ENCODE measurements at places on chromosomes 4 and X.
A peak's percentile ranks its signal among the peaks of the same experiment; 100 is the strongest.

- H3K27ac ChIP-seq, result no peak overlapping the region
- no peaks in the 10 kb centered on the region for H3K27me3 ChIP-seq
Measured at GRCh38 chr4:102663073-102663472, 97.7 kb downstream of the MANBA start.

GRCh38 chr4:21780148-21780547, 168.4 kb downstream of the KCNIP4 start:
- no peaks in the 10 kb centered on the region for H3K36me3 ChIP-seq
- H3K4me1 ChIP-seq, result no peaks in the 10 kb centered on the region
- H3K27ac ChIP-seq, result no peak overlapping the region

DNA sequence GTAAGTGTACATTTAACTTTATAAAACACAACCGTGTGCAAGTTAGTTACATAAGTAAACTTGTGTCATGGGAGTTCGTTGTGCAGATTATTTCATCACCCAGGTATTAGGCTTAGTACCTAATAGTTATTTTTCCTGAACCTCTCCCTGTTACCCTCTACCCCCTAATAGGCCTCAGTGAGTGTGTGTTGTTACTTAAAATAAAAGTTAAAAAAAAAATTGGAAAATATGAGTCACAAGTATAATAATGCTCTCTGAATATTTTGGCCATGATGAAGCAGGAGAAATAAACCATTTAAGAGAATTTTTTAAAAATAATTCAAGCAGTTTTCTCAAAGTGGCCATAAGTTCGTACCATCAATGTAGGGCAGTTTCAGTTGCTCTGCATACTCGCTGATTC, 105.1 kb upstream of the GRID2 start:
- H3K4me1 ChIP-seq, result no peaks in the 10 kb centered on the region
- no peak for DNase-seq
- no peaks in the 10 kb centered on the region for H3K36me3 ChIP-seq
- H3K4me3 ChIP-seq, result no peak overlapping the region

- no peak for DNase-seq
- H3K27ac ChIP-seq, result no peak overlapping the region
- peaks cover 3% of the 10 kb centered on the region for H3K27me3 ChIP-seq
- no peaks in the 10 kb centered on the region for H3K4me1 ChIP-seq
- no peaks in the 10 kb centered on the region for H3K36me3 ChIP-seq
Measured at GRCh38 chrX:17053502-17053901, 107.0 kb downstream of the REPS2 start.

- H3K27me3 ChIP-seq, result no peaks in the 10 kb centered on the region
- peaks cover 92% of the 10 kb centered on the region for H3K36me3 ChIP-seq
- H3K27ac ChIP-seq, result no peak overlapping the region
Measured at GRCh38 chr4:184422378-184422777, 52.0 kb downstream of the IRF2 start.

DNA sequence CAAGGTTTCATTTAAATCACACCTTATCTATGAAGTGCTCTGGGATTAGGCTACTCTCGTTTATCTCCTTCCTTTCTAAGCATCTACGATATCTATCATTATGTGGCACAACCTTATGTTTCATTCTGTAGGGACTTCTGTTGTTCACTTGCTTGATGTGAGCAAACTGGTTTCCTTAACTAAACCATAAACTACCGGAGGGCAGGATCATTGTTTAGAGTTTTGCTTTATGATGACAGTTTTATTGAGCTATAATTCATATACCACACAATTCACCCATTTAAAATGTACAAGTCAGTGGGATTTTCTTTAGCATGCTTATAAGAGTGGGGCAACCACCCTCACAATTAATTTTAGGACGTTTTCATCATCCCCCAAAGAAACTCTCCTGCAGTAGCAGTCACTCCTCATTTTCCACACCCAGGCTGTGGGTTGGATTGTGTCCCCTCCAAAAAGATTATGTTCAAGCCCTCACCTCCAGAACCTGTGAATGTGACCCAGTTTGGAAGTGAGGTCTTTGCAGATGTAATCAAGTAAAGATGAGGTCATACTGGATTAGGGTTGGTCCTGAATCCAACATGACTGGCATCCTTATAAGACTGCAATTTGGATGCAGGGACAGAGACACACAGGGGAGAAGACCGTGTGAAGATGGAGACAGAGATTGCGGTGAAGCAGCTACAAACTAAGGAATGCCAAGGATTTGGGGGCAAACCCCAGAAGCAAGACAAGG, 42.1 kb upstream of the SH3RF1 start:
- no peak overlapping the region for H3K4me3 ChIP-seq
- no peaks in the 10 kb centered on the region for H3K4me1 ChIP-seq
- no peak overlapping the region for H3K27ac ChIP-seq
- DNase-seq, result no peak
- H3K27me3 ChIP-seq, result peaks cover 5% of the 10 kb centered on the region

DNA sequence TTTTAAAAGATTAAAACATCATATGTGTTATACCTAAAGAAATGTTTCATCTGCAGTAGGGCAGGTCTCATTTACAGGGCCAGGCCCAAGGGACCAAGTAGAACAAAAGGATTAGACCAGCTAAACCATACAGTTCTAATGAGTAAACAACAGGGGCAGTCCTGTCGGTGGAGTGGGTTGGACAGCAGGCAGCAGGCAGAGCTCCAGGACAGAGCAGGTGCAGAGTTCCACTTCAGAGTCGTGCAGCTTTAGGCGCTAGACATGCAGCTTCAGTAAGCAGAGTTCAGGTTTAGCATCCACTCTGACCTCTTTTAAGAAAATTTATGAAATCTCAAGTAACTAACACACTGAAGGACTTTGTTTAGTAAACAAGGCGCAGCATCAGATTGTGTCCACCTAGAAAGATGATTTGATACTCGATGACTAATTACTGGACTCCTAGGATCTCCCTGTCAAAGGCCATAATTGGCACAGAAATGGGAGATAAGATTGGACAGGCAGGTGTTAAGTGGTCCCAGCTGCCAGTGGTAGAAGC, 487.7 kb upstream of the INTU start:
- H3K4me3 ChIP-seq, result no peak overlapping the region
- H3K4me1 ChIP-seq, result no peaks in the 10 kb centered on the region
- DNase-seq, result no peak
- H3K36me3 ChIP-seq, result no peaks in the 10 kb centered on the region
- no peak overlapping the region for H3K27ac ChIP-seq
- H3K27me3 ChIP-seq, result no peaks in the 10 kb centered on the region

- no peak overlapping the region for H3K27ac ChIP-seq
- no peaks in the 10 kb centered on the region for H3K36me3 ChIP-seq
- no peak overlapping the region for H3K4me3 ChIP-seq
- H3K4me1 ChIP-seq, result no peaks in the 10 kb centered on the region
- DNase-seq, result no peak
- no peaks in the 10 kb centered on the region for H3K27me3 ChIP-seq
Measured at GRCh38 chrX:8345473-8345872, 119.2 kb upstream of the VCX3B start.

DNA sequence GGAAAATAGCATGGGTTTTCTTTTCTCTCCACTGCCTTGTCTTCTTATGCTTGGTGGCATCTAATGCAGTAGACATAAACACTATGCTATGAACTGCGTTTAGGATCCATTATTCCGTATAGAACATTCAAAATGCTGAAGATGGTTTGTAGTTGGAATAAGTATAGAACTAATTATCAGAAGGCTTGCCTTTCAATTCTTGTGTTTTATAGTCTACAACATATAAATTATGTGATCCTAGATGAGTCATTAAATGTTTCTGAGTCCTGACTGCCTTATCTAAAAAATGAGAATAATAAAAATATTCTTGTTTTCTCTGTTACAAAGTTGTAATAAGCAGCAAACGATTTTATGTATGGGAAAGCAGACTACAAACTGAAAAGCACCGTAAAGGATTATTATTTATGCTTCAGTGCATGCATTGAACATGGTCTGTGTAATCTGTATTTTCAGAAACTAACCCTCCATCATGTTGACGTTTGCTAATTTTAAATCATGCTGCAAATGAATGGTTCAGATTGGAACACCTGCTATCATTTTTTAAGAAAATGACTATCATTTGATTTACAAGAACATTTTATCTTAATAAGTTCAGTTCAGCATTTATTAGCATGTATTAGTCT, 335.9 kb upstream of the AADAT start:
- no peaks in the 10 kb centered on the region for H3K27me3 ChIP-seq

DNA sequence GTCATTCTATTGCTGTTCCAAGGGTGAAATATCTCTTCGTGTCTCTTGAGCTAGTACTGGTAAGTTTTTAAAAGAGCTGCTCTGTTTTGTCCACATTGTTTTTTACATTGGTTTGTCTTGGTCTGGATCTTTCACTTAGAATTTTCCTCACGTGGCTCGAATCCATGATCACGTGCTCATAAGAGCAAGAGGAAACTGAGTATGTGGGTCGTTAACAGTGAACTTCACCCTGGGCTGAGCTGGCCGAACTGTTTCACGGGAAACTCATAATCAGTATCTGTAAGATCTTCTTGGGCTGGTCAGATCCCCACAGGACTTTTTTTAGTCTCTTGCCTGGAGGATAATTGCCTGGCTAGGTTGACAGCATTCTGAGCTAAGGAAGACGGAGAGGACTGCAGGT, 77.8 kb upstream of the HELT start:
- no peaks in the 10 kb centered on the region for H3K36me3 ChIP-seq
- DNase-seq, result no peak
- no peak overlapping the region for H3K27ac ChIP-seq

- no peak overlapping the region for H3K27ac ChIP-seq
- DNase-seq, result no peak
- no peaks in the 10 kb centered on the region for H3K4me1 ChIP-seq
Measured at GRCh38 chr4:181684310-181684709, 558.9 kb upstream of the TENM3 start.

DNA sequence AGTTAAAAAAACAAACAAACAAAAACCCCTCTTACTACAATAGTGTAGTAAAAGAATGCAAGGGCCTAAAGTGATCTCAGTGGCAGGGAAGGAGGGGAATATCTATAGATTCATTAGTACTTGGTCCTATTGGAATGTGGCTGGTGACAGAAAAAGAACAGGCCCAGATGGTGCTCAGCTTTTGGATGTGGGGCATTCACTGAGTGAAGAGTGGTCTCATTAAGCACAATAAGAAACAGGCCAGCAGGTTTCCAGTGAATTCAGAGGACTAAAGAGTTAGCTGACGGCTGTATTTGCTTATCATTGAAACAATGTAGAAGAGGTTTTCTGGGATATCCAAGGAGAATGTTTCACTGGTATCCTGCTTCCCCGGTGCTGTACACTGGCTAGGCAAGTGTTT, 243.8 kb upstream of the HHIP start:
- H3K4me1 ChIP-seq, result no peaks in the 10 kb centered on the region
- H3K27me3 ChIP-seq, result no peaks in the 10 kb centered on the region
- H3K36me3 ChIP-seq, result no peaks in the 10 kb centered on the region

GRCh38 chr4:145843148-145843547, 95.5 kb downstream of the ZNF827 start:
- H3K4me3 ChIP-seq, result no peak overlapping the region
- H3K4me1 ChIP-seq, result peaks cover 23% of the 10 kb centered on the region
- H3K27ac ChIP-seq, result no peak overlapping the region
- no peaks in the 10 kb centered on the region for H3K27me3 ChIP-seq
- no peak for DNase-seq

DNA sequence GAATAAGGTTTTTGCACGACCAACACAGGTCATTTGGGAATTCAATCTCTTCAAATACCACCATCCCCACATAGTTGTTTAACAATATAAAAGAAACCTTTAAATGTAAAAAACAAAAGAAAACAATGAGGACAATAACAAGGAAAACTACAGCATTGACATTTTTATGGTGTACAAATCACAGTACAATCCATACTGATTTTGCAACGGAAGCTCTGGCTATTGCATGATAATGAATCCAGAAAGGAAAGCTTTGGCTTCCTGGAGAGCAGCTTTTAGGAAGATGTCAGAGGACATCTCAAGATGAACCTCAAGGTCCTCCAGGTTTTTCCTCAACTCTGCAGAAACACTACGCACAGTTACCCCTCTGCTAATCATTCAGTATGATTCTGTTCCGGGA, 111.5 kb upstream of the MYOZ2 start:
- DNase-seq, result no peak
- no peak overlapping the region for H3K4me3 ChIP-seq
- no peaks in the 10 kb centered on the region for H3K4me1 ChIP-seq
- H3K36me3 ChIP-seq, result no peaks in the 10 kb centered on the region
- H3K27ac ChIP-seq, result no peak overlapping the region

GRCh38 chrX:1164322-1165288, 47.8 kb downstream of the CRLF2 start:
- peaks cover 30% of the 10 kb centered on the region for H3K27me3 ChIP-seq
- H3K36me3 ChIP-seq, result peaks cover 3% of the 10 kb centered on the region
- H3K27ac ChIP-seq, result peak overlapping the region; percentile 67
- H3K4me3 ChIP-seq, result no peak overlapping the region
- peaks cover 12% of the 10 kb centered on the region for H3K4me1 ChIP-seq
- peak; percentile 32 for DNase-seq

DNA sequence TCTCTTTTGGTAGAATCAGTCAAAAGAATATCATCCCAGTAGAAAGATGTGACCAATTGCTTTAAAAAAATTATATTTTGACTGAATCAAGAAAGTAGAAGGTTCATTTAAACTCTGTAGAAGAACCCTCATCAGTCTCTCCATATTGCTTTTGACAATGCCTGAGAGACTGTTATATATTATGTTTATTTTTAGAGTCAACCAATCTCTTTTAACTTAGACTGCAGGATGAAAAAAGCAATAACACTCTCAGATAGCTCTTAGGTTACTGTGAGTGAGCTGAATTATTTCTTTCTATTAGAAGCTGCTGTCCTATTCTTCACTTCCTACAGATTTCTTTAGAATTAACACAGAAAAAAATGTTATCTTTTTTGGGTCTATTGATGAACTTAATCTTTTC, 38.1 kb downstream of the GALNTL6 start:
- no peak for DNase-seq
- H3K27me3 ChIP-seq, result no peaks in the 10 kb centered on the region
- no peaks in the 10 kb centered on the region for H3K4me1 ChIP-seq
- no peak overlapping the region for H3K27ac ChIP-seq
